Epithelial cell of proximal tubule (primary cell): ENCODE measurements at places on chromosomes 3 and 15. TPM values are rescaled to one million over a fixed set of nuclear protein-coding genes. Genes with fewer than 3 reads are reported as not detected.

CRYGS gene
- total RNA-seq, result 0.43 TPM in 1 of 2 replicates, not detected in the other

FAM174B gene
- 9.3 and 9.6 TPM in 2 replicates for total RNA-seq

LRTM1 gene
- total RNA-seq, result not detected in 2 replicates

C3orf49 gene
- total RNA-seq, result not detected in 2 replicates

CYP8B1 gene
- not detected in 2 replicates for total RNA-seq

WDR93 gene
- not detected in 2 replicates for total RNA-seq

PARP16 gene
- total RNA-seq, result 3.5 and 7.9 TPM in 2 replicates

AP3B2 gene
- total RNA-seq, result under 0.01 and 0.07 TPM in 2 replicates

ESYT3 gene
- 0.87 and 2.2 TPM in 2 replicates for total RNA-seq

PLA2G4E gene
- total RNA-seq, result not detected in 2 replicates

SLC12A8 gene
- total RNA-seq, result 16.5 and 17.9 TPM in 2 replicates

MUC4 gene
- 0.52 and 0.72 TPM in 2 replicates for total RNA-seq

LRRC49 gene
- 7.4 and 18.0 TPM in 2 replicates for total RNA-seq

ADCY5 gene
- total RNA-seq, result 0.07 and 2.7 TPM in 2 replicates

SLC38A3 gene
- total RNA-seq, result not detected in 2 replicates

FBXW12 gene
- 0.23 TPM in 1 of 2 replicates, not detected in the other for total RNA-seq

ACP3 gene
- 0.46 TPM in 1 of 2 replicates, not detected in the other for total RNA-seq

GP5 gene
- total RNA-seq, result 0.14 TPM in 1 of 2 replicates, not detected in the other

ARL6IP5 gene
- total RNA-seq, result 80.7 and 114 TPM in 2 replicates

RNF168 gene
- total RNA-seq, result 14.0 and 17.5 TPM in 2 replicates

DAZL gene
- total RNA-seq, result not detected in 2 replicates

ISLR2 gene
- not detected in 2 replicates for total RNA-seq

CASR gene
- 0.06 TPM in 1 of 2 replicates, not detected in the other for total RNA-seq

AADACL2 gene
- not detected in 2 replicates for total RNA-seq
